ENCODE measurements at places on chromosomes 6 and 20.

DNA sequence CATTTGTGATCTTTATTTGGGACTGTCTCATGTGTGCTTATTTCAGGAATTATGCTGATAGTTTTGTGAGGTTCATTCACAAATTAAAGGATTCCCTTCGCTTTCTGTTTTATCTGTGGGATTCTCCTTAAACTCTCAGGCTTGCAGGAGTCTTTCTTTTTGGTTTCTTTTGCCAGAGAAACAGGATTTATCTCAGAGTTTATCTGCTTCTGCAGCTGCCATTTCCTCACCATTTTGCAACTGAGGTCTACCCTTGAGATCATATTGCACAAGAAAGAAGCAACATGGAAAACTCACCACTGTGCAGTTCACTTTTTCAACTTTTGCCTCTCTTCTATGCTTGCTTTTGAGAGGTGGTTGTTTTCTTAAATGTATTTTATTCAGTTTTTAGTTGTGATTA, 201.0 kb downstream of the PRL start:
- no peak for DNase-seq

DNA sequence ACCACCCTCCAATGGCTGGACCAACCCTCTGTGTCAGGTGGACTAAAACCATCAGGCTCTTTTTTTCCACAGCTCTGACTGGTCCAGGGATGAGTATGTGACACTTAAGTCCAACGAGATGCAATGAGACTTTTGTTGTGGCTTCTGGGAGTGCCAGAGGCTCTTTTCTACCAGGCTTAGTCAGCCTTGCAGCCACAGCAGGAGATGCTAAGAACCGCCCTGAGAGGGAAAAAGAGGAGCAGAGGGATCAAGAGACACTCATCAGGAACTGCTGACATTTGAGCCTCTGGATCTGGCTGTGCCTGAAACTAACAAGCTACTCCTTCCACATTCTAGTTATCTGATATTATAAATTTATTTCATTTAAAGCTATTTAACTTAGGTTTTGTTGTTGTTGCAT, 270.9 kb upstream of the SULF2 start:
- no peak for DNase-seq

DNA sequence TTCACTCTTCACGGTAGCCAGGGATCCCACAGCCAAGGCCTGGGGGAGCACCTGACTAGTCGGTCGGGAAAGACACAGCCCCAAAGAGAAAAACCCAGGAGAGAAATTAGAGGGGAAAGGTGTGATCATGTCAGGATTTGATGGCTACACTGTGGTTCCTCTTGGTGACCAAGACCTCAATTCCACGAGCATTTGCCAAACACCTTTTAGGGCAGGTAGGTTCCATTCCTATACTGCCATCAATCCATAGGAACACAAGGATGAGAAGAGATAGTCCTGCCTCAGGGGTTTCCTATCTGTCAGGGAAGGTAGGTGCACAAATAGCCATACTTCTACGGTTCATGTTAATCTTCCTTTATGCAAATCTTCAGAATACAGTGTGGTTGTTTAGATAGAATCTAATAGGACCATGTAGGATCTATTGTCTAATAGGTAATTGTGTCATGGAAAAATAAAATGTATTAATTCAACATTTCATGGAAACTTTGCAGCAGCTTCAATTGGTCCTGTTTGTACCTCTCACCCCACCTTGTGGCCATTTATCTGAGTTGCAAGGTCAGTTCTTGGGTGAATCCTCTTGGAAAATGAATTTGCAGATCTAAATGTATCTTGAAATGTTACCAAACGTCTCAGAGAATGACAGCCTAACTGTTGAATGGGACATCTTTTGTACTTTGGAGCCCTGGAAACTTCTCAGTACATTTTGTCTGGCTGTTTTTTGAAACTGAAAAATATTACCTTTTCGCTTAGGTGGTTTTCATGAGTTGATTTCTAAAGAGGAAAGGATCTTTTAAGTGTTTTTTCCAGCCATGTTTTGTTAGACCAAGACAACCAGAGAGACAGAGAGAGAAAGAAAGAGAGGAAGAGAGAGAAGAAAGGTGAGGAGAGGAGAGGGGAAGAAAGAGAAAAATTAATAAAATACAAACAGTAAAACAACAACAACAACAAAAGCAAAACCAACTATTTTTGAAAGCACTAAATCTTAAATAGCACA, 33.7 kb upstream of the IYD start:
- DNase-seq, result no peak

- DNase-seq, result no peak
Observed at GRCh38 chr20:25225642-25226432, 22.0 kb upstream of the PYGB start.

- no peak for DNase-seq
Observed at GRCh38 chr6:26271668-26272024, 93.4 kb upstream of the BTN3A2 start.

DNA sequence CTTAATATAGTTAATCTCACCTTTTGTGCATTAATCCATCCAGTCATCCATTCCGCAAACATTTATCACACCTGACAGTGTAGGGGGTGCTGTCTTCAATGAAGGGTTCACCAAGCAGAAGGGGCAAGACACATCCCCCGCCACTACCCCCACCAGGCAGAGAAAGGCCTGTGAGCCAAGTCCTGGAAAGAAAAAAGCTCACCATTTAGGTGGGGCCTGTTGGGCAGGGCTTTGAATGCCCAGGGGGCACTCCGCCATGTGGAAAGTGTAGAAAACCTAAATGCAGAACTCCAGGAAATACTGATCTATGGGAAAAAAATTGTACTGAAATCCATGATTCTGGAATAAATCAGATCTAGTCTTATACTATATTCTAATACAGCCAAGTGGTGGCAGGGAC, 4.8 kb upstream of the STX16 start:
- no peak for DNase-seq

- no peak for DNase-seq
Observed at GRCh38 chr6:30972816-30973215, 10.7 kb upstream of the MUC21 start.

DNA sequence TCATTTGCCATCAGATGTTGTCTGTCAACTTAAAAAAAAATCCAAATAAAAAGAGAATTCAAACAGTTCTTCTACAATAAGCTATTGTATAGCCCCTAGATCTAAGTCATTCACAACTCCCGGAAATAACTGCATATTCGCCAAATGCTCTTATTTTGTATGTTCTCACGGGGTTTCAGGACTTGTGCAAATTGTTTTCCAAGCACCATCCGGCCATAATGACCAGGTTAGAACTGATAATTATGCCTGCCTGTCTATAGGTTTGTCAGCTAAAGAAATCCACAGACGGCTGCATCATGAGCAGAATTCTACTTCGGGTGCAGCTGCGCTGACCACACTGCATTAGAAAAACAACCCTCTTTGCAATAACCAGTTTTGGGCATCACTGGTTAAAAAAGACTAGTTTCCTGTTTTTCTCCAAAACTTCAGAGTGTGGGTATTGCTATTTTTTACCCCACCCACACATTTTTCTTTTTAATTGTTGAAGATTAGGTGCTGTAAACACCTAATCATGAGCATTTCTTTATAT, 87.7 kb downstream of the HIVEP2 start:
- no peak for DNase-seq

GRCh38 chr6:108174371-108175175, 8.8 kb downstream of the NR2E1 start:
- no peak for DNase-seq

- DNase-seq, result no peak
Observed at GRCh38 chr20:47953471-47953870, 168.2 kb upstream of the SULF2 start.

- no peak for DNase-seq
Observed at GRCh38 chr6:105867821-105868220, 218.3 kb upstream of the PRDM1 start.

DNA sequence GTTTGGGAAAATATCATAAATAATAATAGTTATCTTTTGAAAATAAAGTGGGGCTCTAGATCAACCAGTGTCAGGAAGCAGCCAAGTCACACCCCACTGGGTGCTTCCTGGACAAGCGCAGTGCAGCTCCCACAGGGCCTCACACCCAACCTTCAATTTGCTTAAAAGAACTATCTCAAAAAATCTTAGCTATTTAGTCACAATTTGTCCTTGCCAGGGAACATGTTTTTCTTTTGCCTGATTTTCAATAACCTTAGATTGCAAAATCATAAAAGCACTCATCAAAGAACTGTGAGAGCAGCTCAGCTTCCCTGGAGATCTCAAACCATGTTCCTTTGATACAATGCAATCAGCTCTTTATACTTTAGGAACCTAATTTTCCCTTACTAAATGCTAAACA, 1.6 kb upstream of the NCOA7 start:
- DNase-seq, result no peak

- DNase-seq, result no peak
Observed at GRCh38 chr20:5482791-5483190, 166.0 kb upstream of the PROKR2 start.

DNA sequence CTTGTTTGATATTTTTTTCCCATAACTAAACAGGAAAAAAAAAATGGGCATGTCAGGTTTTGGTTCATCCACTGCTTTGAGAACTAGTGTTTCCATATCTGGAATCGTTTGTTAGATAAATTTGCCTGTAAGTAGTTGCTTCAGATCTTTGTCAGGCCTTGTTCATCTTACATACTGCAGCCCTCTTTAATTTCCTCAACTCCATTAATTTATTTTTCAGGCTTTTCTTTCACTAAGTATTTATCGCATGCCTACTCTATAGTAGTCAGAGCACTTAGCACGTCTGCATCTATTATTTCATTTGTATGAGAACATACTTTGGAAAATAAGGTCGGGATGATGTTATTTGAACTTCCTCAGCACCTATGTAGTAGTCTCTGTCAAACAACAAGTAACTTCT, 80.9 kb downstream of the CAP2 start:
- DNase-seq, result no peak

GRCh38 chr6:142906945-142907470, 38.0 kb downstream of the HIVEP2 start:
- DNase-seq, result no peak

- DNase-seq, result no peak
Observed at GRCh38 chr6:137864812-137865508, 2.1 kb upstream of the TNFAIP3 start.

GRCh38 chr6:44086931-44087574, 40.2 kb downstream of the MRPL14 start:
- no peak for DNase-seq

- DNase-seq, result peak; percentile 51
Observed at GRCh38 chr6:31734821-31735406, 1.4 kb downstream of the CLIC1 start.

GRCh38 chr6:25419879-25420278, 140.7 kb downstream of the CARMIL1 start:
- DNase-seq, result no peak

DNA sequence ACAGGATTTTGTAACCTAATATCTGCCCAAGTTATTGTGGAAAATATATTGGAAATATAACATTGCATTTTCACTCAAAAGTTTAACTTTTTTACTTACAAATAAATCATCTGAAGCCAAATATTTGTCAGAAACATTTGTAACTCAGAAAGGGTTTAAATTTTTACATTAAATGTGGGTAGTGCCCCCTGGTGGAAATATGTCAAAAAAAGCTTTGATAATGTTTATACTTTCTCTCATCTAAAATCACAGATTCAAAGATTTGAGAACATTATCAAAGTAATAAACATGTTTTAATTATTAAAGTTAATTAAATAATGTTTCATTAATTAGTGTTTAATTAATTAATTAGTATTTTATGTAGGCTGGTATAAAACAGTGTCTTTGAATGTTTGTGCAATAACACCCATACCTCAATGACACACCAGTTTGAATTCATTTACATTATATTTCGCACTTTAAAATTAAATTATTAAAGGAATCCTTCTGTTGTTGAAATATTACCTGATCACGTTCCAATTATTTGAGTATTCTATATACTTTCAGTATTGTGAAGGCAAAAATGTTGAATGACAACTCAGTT, 320.1 kb upstream of the FKBP1C start:
- DNase-seq, result no peak

DNA sequence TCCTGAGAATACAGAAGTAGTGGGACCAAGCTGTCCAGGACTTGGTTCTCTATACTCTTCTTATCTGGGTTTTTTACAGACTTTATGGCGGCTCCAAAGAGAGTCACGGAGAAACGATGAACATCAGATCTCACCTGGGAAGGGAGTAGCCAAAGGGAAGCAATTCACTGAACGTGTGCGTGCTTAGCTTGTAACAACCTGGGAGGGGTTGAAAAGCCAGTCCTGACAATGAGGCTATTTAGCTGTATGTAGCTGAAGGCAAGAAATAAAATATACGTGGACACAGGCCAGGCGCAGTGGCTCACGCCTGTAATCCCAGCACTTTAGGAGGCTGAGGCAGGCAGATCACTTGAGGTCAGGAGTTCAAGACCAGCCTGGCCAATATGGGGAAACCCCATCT, 18.2 kb upstream of the RBL1 start:
- DNase-seq, result no peak

- no peak for DNase-seq
Observed at GRCh38 chr20:14838663-14839628, 501.5 kb upstream of the FLRT3 start.

DNA sequence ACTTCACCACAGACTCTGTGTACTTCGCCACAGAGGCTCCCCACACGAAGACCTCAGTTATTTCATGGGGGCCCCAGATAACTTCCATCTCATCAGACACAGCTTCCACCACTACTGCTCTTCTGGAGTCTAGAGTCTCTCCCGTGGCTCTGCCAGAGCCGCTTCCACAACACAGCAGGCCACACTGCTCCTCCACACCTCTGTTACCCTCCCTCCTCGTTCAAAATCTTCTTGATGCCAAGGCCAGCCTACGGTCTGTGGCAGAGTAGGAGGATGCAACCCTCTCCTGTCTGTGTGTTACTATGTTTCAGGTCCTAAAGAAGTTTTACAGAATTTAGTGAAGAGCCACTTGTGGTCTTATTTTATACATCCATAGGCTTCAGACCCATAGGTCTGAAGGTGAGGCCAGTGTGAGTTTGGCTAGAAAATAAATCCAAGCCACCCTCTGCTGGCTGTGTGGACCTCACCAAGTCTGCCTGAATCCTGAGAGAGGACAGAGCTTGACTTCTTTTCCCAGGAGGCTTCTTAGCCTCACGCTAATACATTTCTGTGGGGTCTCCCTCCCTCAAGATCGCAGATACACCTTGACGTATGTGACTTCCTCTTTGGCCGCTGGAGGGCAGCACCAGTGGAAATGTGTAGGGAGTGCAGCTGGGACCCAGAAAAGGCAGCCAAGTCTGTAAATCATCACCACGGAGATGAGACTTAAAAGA, 197.7 kb downstream of the FAXC start:
- DNase-seq, result no peak

- DNase-seq, result no peak
Observed at GRCh38 chr20:56453352-56453751, 15.1 kb upstream of the RTF2 start.

- no peak for DNase-seq
Observed at GRCh38 chr6:169420912-169421543, 167.4 kb upstream of the THBS2 start.

DNA sequence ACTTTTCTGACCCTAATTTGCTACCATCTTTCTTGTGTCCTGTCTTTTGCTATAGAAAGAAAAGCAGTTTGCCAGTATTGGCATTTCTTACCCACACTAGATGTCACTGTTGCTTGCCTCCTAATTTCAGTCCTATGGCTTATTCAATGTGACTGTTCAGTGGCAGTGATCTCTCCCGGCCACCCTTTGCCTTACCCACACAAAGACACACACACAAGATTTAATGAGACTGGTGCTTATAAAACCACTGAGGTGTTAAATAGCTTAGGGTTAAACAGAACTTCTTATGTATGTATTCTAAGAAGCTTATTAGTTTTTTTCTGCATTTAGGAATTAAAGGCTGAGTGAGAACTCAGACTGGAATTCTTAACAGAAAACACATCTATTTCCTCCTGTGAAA, 233.6 kb upstream of the ASCC3 start:
- no peak for DNase-seq

- DNase-seq, result no peak
Observed at GRCh38 chr6:119856136-119856535, 506.6 kb upstream of the MAN1A1 start.

- no peak for DNase-seq
Observed at GRCh38 chr6:157887892-157888291, 64.8 kb downstream of the SNX9 start.

Data from stimulated activated CD8-positive, alpha-beta memory T cell treated with anti-CD3 and anti-CD28 coated beads, Interleukin-7, amount 100 ng/mL, for 4 hours (primary cell).